CD4-positive, alpha-beta T cell (primary cell): ENCODE measurements at places on chromosomes 12 and 14.

- DNase-seq, result no peak
Measured at GRCh38 chr12:79997096-79997791, 62.3 kb upstream of the PPP1R12A start.

DNA sequence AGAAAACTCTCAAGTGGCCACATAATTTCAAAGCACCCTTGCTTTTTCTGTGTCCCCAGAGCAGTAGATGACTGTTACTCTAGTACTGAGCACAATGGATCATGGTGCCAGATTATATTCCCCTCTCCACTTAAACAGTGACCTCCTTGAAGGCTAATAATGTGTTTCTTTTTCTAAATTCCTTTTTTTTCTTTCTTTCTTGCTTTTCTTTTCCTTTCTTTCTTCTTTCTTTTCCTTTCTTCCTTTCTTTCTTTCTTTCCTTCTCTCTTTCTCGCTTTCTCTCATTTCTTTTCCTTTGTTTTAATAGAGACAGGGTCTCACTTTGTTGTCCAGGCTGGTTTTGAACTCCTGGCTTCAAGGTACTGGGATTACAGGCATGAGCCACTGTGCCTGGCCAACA is 26.2 kb upstream of the TSPAN11 start:
- DNase-seq, result no peak

GRCh38 chr12:65825507-65826352 is 1.4 kb downstream of the HMGA2 start:
- no peak for DNase-seq

DNA sequence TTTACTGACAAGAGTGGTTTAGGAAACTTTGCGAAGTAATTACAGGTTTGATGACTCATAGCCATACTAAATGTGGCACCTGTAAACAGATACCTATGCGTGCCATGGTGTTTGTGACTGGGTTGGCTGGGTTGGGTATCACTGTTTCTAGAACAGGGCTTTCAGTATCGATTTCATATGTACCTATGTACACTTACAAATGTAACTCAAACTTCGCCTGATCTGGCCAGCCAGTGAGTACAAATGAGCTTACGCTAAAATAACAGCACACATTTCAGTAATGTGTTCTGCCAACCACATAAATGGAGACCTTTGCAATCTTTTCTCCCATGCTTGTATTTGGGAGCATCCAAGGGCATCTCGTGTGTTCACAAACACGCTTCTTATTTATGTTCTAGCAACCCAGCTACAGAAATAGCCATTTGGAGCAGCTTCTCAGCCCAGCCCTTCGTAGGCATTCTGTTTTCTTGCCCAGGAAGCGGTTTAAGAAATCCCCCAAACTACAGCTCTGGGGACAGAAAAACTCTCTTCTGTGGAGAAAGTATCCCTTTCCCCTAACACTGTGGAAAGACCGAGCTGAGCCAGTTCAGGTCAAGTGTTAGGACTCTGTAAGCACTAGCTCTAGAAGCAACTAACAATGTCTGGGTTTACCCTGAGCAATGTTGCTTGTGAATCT is 42.3 kb upstream of the MDM1 start:
- DNase-seq, result peak; percentile 81

DNA sequence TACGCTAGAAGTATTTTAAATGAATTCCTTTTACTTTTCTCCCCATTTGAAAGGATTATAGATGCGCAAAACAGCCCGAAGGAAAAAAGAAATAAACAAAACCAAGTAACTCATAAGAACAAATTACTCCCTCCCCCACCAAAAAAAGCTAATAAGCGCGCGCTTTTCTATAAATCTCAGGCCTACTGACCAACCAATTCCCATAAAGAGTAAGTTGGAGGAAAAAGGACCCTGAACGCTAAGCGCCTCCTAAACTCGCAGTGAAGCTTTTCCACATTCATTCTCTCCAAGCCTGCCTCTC is 588 bp downstream of the MBIP start:
- no peak for DNase-seq

- DNase-seq, result no peak
Measured at GRCh38 chr12:31794745-31795144, 65.9 kb upstream of the AMN1 start.

GRCh38 chr14:24889843-24890242 is 160.1 kb downstream of the STXBP6 start:
- no peak for DNase-seq

- no peak for DNase-seq
Measured at GRCh38 chr14:58662759-58663158, 25.0 kb downstream of the DACT1 start.

DNA sequence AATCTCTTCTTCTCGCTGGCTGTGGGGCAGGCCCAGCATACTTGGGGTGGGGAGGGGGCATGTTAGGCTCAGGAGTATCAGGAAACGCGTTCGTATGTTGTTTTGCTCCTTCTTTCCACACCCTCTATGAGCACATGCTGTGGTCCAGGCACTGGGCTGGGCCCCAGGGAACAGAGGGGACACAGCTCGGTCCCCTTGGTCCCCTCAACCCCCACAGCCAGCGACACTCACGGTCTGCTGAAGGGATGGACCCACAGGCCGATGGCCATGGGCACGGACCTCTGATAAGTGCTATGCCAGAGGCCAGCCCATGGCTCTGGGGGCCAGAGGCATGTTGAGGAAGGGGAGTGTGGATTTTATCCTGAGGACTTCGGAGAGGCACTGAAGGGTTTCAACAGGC is 6.2 kb downstream of the IFI27 start:
- DNase-seq, result no peak

GRCh38 chr12:122207391-122207790 is 3.9 kb downstream of the B3GNT4 start:
- no peak for DNase-seq

DNA sequence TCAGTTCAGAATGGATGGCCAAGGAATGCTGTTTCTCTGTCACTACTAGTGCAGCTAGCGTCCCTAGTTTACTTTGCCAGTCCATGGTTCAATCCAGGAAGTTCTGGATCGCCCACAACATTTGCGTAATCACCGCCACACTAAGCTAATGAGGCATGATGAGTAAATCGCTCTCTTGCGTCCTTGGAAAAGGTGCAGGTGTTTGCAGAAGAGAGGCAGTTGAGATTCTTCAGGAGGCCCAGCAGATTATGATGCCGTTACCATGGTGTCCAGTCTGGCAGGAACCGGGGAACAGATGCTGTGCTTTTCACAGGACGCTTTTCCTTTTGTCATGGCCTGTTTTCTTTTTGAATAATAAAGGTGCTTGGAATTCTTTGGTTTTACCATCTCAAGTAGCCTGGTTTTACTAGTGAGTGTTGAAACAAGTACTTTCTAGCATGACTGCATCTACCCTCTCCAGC is 9.0 kb downstream of the TPH2 start:
- no peak for DNase-seq

DNA sequence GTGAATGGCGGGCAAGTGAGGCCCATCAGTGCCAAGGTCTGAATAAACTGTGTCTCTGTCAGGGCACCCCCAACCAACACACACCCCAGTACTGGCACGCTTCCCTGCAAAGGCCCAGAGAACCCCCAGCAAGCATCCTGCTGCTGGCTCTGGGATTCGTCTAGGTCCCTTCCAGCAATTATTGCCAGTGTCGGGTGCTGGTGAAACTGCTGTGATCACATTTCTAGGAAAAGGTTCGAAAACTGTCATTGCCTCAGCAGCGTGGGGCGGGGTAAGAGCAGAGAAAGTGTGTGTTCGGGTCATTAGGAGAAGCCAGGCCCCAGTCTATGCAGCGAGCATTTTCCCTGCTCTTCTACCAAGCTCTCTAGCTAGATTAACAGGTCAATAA is 2.5 kb downstream of the FAM222A start:
- DNase-seq, result no peak

DNA sequence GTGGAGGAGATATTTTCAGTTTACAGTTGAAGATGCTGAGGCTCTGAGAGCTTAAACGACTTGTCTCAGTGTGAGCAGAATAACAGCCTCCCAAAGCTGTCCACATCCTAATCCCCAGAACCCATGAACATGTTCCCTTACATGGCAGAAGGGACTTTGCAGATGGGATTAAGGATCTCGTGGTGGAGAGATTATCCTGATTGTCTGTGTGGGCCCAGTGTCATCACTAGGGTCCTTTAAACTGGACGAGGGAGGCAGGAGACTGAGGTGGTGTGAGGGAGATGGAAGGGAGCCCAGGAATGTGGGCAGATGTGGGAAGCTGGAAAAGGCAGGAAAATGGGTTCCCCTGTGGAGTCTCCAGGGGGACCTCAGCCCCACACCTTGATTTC is 9.6 kb upstream of the KRT80 start:
- no peak for DNase-seq

GRCh38 chr12:126950266-126950665 is 1316.7 kb upstream of the TMEM132C start:
- DNase-seq, result no peak

DNA sequence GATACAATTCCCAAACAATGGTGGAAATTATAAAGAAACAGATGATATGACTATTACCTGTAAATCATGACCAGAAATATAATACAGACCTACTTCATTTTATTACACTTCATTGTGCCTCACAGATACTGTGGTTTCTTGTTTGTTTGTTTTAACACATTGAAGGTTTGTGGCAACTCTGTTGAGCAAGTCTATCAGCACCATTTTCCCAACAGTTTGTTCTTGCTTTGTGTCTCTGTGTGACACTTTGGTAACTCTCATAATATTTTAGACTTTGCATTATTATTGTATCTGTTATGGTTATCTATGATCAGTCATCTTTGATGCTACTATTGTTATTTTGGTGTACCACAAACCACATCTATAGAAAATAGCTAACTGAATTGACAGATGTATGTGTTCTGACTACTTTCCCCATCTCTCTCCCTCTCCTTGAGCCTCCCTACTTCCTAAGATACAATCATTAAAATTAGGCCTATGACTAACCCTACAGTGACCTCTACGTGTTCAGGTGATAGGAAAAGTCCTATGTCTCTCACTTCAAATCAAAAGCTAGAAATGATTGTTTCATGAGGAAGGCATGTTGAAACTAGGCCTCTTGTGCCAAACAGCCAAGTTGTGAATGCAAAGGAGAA is 49.1 kb downstream of the FBXO33 start:
- no peak for DNase-seq

- no peak for DNase-seq
Measured at GRCh38 chr12:52162981-52163380, 28.8 kb downstream of the KRT80 start.

- no peak for DNase-seq
Measured at GRCh38 chr12:108612788-108613282, 15.0 kb upstream of the TMEM119 start.

DNA sequence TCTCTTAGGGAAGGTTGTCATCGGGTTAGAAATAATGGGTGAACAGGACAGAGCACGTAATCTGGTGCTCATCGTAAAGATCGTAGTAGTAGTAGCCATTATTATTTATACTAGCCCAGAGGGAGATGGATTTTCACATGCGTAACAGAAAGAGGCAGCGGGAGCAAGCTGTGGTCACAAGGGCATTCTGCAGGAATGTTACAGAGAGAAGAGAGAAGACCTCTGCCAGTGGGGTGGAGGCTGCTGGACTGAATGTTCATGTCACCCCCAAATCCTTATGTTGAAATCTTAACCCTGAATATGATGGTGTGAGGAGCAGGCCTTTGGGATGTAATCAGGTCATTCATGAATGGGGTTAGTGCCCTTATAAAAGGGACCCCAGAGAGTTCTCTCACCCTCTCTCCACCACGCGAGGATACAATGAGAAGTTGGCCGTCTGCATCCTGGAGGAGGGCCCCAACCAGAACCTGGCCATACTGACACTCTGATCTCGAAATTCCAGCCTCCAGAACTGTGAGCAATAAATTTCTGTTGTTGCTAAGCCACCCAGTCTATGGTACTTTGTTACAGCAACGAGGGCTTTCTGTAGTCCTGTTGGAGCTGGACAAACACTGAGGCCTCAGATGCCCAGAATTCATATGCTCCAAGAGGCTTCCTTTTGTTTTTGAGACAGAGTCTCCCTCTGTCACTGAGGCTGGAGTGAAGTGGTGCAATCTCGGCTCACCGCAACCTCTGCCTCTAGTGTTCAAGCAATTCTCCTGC is 131.2 kb upstream of the MED13L start:
- DNase-seq, result no peak

DNA sequence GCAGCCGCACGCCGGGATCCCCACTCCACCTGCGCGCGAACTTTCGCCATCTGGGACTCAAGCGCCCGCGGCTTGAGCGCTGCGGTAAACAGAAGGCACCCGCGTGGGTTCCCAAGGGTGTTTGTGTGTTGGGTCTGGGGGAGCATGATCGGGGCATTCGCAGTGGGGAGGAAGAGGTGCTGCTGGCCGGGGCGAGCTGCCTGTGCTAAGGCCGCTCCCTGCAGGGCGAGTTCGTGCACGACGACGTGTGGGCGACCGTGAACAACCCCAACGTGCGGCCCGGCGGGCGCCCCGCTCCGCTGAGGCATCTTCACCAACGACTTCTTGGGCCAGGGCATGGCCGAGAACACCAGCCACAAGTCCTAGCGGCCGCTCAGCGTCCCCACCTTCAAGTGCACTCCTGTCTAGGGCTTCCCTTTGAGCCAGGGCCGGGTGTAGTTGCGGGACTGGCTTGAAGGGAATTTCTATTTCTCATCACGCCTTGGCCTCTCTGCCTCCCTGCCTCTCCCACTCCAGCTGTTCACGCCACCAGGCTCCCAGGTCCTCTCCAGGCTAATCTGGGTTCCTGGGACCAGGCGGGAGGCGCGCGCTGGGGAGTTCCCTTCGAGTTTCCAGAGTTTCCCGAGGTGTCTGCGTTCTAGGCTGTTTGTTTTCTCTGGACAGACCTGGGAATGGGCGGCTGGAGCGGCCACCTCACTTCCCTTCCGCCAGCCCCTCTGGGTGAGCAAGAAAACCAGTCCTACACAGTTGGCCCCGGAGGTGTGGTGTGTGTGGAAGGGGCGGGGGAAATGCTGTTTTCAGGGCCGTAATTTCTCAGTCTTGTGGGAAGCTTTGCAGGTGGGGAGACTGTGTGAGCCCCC is 417.8 kb upstream of the TMTC1 start:
- DNase-seq, result no peak

- no peak for DNase-seq
Measured at GRCh38 chr12:49632401-49632800, 9.0 kb downstream of the PRPF40B start.

DNA sequence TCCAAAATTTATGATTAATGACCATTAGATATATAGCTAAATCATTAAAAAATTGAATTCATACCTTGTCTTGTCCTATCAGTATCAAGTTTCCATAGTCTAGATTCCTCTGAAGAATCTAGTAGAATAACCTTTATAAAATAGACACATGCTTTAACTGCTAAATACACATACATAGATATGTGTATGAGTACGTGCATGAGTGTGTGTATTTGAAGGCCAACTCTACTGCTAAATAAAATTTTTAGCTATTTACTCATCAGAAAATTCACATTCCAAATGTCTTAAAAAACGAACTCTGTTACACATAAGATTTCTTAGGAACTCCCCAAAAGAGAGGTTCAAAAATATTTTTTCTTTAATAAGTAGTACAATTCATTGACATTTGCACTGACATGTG is 233.0 kb downstream of the SSPN start:
- no peak for DNase-seq

DNA sequence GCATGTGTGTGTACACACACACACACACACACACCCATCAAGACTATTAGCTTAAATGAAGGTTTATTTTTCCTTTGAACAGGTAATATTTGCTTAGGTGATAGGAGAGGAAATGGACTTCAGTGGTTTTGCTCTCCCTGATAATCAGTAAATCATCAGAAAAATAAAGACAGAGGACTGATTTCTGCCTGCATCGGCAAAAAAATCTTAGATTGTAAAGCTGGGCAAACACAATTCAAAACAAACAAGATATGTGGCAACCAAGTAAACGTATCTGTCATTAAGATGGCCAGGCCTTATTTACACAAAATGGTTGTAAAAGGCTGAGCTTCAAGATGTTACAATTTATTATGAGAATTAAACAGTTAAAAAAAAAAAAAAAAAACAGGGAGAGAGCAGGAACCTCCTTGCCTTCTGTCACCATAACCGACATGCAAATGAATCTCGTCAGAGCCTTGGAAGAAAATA is 31.3 kb downstream of the PRKD1 start:
- DNase-seq, result no peak
